ENCODE measurements at places on chromosomes 13 and 19. TPM values are rescaled to one million over a fixed set of nuclear protein-coding genes. Genes with fewer than 3 reads are reported as not detected.

- peaks cover 4% of the 10 kb centered on the region for H3K4me1 ChIP-seq
- no peaks in the 10 kb centered on the region for H3K27me3 ChIP-seq
- H3K36me3 ChIP-seq = peaks cover 56% of the 10 kb centered on the region
- peak overlapping the region; percentile 38 for H3K27ac ChIP-seq
- no peak overlapping the region for H3K4me3 ChIP-seq
Observed at GRCh38 chr19:17835182-17836006, 12.4 kb downstream of the JAK3 start.

DNA sequence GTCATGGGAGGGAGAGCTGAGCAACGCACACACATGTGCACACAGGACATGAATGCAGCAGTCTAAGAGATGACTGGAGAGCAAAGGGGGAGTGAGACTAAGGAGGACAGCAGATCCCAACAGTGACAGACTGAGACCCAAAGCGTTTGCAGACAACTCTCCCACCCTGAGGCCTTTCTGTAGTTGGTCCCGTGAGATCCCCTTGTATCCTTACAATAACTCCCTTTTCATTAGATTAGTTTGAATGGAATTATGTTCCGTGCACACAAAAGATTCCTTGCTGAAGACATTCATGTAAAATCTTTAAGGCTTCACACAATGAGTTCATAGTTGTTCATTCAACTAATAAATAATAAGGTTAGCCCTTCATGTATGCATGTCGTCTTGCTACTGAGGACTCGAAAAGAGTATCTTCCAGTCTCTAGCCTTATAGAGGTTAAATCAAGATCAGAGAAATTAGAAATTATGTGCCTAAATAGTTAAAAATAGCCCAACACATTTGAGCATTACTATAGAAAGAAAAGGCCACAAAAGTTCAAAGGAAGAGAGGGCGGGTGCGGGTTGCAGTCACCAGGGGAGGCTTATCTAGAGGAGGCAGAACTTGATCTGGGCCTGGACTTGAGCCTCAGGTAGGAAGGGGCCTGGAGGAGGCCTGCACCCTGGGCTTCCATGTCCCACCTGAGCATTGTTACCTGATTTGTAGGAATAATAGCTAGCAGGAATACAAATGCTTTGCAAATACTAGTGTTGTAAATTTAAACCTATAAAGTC lies 3.1 kb upstream of the GTF3A start:
- H3K27me3 ChIP-seq = no peaks in the 10 kb centered on the region
- H3K27ac ChIP-seq = no peak overlapping the region
- H3K4me1 ChIP-seq = peaks cover 11% of the 10 kb centered on the region

- no peaks in the 10 kb centered on the region for H3K27me3 ChIP-seq
- no peak overlapping the region for H3K4me3 ChIP-seq
- no peak overlapping the region for H3K27ac ChIP-seq
- DNase-seq = no peak
- H3K4me1 ChIP-seq = no peaks in the 10 kb centered on the region
Observed at GRCh38 chr19:14127929-14128509, 8.4 kb downstream of the ASF1B start.

Gene THSD1
- 0.26 TPM for total RNA-seq

Gene ZNF709
- 1.7 TPM for total RNA-seq

- H3K4me3 ChIP-seq = no peak overlapping the region
- no peaks in the 10 kb centered on the region for H3K27me3 ChIP-seq
- no peaks in the 10 kb centered on the region for H3K36me3 ChIP-seq
- no peaks in the 10 kb centered on the region for H3K4me1 ChIP-seq
- H3K27ac ChIP-seq = no peak overlapping the region
Observed at GRCh38 chr13:105611424-105611823, 924.0 kb downstream of the EFNB2 start.

DNA sequence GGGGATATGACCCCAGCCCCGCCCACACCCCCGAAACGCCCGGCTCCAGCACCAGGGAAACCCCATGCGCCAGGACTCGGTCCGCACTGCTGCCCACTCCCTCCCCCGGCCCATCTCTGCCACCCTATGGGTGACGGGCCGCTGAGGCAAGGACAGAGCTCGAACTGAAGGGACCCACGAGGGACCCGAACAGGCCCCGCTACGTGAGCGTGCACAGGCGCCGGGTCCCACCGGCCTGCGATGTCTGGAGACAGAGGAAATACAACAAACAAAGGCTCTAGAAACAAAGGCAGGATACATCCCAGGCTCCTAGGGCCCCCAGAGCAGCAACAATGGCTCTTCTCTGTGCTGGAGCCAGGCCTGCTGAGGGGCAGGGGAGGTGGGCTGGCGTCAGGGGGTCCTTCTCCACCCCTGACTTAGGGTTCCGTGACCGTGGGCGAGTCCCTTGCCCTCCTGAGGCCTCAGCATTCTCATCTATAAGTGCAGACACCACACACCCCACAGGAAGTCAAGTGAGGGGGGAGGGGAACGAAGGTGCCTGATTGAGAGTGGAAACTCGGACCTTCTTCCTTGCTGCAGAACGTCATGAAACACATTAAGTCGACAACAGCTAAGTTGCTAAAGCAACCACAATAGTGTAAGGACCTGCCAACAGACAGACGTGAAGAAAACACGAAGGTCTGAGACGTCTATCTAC lies 3.1 kb downstream of the ABHD17A start:
- H3K4me1 ChIP-seq = peaks cover 21% of the 10 kb centered on the region
- peak overlapping the region; percentile 97 for H3K4me3 ChIP-seq
- no peaks in the 10 kb centered on the region for H3K27me3 ChIP-seq
- DNase-seq = peak; percentile 80
- peak overlapping the region; percentile 94 for H3K27ac ChIP-seq

- no peak overlapping the region for H3K27ac ChIP-seq
- H3K27me3 ChIP-seq = peaks cover 16% of the 10 kb centered on the region
- H3K4me3 ChIP-seq = no peak overlapping the region
Observed at GRCh38 chr19:43809762-43810696, 7.8 kb upstream of the LYPD5 start.

Gene KCNN4
- total RNA-seq = 41.5 TPM

DNA sequence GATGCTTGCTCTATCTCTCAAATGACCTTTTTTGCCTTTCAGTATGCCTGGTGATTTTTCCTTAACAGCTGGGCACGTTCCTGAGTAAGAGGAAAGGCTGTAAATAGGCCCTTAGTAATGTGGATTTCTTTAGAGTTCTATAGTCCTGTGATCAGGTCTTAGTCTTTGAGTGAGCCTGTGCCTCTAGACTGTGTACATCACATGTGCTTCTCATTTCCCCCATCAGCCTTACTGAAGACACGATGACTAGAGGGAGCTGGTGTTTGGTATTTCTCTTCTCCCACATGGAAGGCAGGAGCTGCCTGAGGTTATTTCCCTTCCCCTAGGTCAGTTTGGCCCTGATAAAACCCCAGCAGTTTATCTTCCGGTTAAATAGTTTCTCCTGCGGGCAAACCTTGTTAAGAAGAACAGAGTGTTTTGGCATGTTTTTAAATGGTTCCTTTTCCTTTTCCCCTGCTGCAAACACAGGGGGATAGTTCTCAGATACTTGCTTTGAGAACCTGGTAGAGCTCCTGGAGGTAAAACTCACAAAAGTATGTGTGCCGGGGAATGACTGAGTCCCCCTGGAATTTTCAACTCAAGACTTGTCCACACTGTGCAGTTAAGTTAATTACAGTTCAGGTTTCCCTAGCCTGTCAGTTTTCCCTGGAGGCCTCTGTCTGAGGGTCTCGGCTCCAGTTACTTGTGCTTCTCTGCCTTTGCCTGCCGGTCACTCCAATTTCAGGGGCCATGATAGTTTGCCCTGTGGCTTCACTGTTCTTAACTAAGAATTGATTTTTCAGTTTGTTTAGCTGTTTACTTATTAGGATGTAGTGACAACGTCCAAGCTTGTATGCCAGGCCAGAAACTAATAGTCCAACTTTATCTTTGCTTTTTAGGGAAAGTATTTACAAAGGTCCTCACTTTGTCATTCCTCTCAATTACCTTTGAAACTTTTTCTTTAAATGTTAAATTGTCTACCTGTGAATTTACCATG lies 94.4 kb downstream of the URI1 start:
- no peaks in the 10 kb centered on the region for H3K4me1 ChIP-seq
- peaks cover 91% of the 10 kb centered on the region for H3K36me3 ChIP-seq
- no peak for DNase-seq
- H3K4me3 ChIP-seq = no peak overlapping the region
- H3K27ac ChIP-seq = no peak overlapping the region
- H3K27me3 ChIP-seq = no peaks in the 10 kb centered on the region

Gene KLK15
- not detected for total RNA-seq

- DNase-seq = no peak
- no peak overlapping the region for H3K4me3 ChIP-seq
- H3K4me1 ChIP-seq = no peaks in the 10 kb centered on the region
Observed at GRCh38 chr19:18743784-18744418, 47.2 kb downstream of the COMP start.

DNA sequence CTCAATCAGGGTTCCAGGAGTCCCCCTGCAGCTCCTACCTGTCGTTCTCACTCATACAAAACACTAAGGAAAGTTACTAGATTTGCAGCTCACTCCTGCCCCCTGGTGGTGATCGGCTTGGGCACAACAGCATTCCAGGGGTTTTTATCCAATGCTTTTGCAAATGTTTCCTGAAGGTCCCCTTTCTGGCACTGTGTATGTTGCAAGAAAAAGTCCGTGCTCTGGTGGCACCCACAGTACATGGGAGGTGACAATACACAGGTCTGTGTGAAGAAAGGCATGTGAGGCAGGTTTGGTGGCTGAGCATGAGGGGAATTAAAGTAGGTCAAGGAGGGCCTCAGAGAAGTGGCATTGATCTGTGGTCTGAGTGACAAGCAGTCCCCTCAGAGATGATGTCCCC lies 8.6 kb upstream of the TYK2 start:
- H3K4me1 ChIP-seq = peaks cover 9% of the 10 kb centered on the region
- H3K27ac ChIP-seq = peak overlapping the region; percentile 52
- DNase-seq = peak; percentile 60
- no peaks in the 10 kb centered on the region for H3K27me3 ChIP-seq
- H3K4me3 ChIP-seq = no peak overlapping the region

DNA sequence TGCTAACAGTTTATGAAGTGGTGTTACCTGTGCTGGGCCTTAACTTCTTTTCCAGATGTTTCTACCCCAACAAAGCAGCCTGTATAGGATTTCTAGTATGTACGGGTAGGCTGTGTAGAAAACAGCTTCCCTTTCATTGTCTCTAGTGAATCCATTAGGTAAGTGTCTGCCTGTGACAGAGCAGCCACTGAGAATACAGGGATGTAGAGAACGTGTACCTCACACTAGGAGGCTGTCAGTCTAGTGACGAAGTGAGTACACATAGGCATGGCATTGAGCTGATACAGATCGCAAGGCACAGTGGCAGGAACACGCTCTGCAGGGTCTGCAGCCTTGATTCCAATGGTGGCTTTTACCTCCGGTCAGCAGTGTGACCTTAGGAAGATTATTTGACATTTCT lies 117.7 kb downstream of the SHISA2 start:
- no peak overlapping the region for H3K27ac ChIP-seq
- no peak for DNase-seq
- no peaks in the 10 kb centered on the region for H3K36me3 ChIP-seq
- no peak overlapping the region for H3K4me3 ChIP-seq
- H3K4me1 ChIP-seq = no peaks in the 10 kb centered on the region
- H3K27me3 ChIP-seq = peaks cover 3% of the 10 kb centered on the region

- no peaks in the 10 kb centered on the region for H3K27me3 ChIP-seq
- H3K4me1 ChIP-seq = peaks cover 28% of the 10 kb centered on the region
- peaks cover 52% of the 10 kb centered on the region for H3K36me3 ChIP-seq
Observed at GRCh38 chr19:39840492-39840891, 5.7 kb downstream of the FBL start.

DNA sequence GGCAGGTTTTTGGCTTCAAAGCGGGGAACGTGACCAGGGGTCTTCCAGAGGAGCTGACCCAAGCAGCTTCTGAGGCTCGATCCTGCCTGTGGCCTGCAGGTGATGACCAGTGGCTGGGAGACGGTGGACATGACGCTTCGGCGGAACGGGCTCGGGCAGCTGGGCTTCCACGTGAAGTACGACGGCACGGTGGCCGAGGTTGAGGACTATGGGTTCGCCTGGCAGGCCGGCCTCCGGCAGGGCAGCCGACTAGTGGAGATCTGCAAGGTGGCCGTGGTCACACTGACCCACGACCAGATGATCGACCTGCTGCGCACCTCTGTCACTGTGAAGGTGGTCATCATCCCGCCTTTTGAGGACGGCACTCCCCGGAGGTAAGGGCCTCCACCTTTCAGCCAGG lies 93.6 kb downstream of the DPF1 start:
- H3K4me1 ChIP-seq = no peaks in the 10 kb centered on the region
- H3K27ac ChIP-seq = no peak overlapping the region
- H3K4me3 ChIP-seq = no peak overlapping the region
- peaks cover 7% of the 10 kb centered on the region for H3K36me3 ChIP-seq

DNA sequence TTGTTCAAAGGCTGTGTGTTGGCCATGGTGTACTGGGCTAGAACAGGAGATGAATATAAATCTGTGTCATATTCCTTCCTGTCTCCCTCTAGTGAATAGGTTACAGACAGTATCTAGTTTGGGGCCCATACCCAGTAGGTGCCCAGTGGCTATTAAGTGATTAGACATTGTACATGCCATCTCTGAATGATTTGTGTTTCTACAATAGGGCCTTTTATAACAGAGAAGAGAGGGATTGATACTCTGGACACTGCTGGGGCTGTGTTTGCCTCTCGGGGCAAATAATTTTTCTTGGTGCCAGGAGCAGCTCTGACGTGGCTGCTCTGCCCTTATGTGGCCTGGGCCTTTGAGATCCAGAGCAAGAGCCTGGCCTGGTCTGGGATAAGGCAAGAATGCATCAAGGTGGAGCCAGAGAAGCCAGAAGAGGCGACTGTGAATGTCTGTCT lies 403.1 kb downstream of the SPRY2 start:
- H3K36me3 ChIP-seq = no peaks in the 10 kb centered on the region
- H3K4me3 ChIP-seq = no peak overlapping the region
- H3K4me1 ChIP-seq = no peaks in the 10 kb centered on the region
- H3K27ac ChIP-seq = no peak overlapping the region
- DNase-seq = no peak

Gene PSG6
- total RNA-seq = not detected

Gene SLC46A3
- 2.6 TPM for total RNA-seq

DNA sequence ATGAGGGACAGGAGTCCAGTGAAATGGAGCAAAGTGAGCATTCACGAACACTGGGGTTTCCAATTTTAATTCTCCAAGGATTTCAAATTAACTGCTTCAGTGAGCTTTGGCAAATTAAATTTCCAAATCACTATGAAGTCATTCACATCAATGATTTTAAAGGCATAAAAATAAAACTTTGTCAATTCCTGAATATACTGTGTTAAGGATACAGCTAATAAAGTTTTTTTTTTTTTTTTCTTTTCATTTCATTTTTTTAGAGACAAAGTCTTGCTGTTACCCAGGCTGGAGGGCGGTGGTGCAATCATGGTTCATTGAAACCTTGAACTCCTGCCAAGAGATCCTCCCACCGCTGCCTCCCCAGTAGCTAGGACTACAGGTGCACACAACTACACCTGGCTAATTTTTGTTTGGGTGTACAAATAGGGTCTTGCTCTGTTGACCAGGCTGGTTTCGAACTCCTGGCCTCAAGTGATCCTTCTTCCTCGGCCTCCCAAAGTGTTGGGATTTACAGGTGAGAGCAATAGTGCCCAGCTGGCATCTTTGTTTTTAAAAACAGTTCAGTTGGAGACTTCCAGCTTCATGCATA lies 21.9 kb downstream of the RBM26 start:
- H3K4me1 ChIP-seq = peaks cover 71% of the 10 kb centered on the region
- H3K36me3 ChIP-seq = peaks cover 35% of the 10 kb centered on the region
- no peak for DNase-seq

All from activated naive CD8-positive, alpha-beta T cell treated with anti-CD3 and anti-CD28 coated beads for 36 hours (primary cell).